ENCODE measurements at places on chromosomes 5 and 9.

GRCh38 chr9:94554078-94554438, 825 bp upstream of the PCAT7 start:
- DNase-seq, result no peak

DNA sequence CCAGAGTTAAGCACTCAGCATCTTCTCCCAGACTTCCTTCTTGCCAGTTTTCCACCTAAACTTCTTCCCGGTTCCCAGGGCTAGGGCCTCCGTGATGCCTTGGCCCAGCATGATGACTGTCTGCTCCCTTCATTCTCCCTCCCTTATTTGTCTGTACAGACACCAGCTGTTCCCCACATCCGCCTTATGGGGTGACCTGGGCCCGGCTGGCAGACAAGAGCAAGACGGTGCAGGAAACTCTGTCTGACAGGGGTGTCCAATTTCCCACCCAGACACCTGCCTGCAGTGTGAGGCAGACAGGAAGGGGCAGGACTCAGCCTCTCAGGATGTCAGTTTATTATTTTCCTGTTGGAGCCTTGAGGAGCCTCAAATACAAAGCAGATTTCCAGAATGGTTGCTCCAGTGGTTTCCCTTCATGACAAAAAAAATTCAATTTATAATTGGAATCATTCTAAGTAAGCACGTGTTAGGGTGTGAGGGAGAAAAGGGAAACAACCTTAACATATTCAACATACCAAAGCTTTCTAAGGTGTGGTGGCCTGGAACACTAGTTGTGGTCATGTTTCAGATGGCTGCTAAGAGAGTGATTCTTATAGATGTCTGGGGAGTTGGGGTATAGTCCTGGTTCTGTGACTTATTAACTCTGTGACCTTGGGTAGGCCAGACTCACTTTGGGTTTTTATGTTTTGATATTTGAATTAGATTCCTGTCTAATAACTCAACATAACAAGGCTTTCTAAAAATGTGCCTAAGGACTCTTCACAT, 234.5 kb downstream of the PAPPA start:
- DNase-seq, result no peak

GRCh38 chr9:15641291-15641690, 88.4 kb downstream of the CCDC171 start:
- no peak for DNase-seq

DNA sequence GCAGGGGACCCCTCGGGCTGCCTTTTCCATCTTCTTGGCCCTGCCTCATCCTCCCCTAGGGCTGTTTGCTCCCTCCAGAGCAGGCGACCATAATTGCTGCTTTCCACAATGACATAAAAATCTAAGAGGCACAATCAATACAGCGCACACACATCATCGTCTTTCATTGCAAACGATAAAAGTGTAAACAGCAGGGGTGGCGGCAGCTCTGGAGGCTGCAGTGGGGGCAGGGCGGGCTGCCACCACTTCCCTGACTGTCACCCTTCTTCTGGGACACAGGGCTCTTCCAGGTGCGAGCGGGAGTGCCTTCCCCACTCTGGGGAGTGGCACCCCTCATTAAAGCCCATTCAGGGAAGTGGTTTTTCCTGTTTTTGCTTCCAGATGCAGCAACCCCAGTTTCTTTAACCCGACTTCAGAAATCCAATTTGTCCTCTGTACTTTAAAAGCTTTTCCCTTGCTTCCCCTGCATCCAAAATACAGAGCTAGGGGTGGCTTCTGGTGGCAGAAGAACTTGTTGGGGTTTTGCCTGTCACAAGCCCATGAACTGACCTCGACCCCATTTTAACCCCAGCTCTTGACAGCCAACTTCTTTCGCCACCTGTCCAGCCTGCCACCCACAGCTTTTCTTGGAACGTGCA, 45.7 kb downstream of the TSPAN17 start:
- no peak for DNase-seq

GRCh38 chr9:112334432-112334841, 1.0 kb upstream of the PTBP3 start:
- peak; percentile 62 for DNase-seq

DNA sequence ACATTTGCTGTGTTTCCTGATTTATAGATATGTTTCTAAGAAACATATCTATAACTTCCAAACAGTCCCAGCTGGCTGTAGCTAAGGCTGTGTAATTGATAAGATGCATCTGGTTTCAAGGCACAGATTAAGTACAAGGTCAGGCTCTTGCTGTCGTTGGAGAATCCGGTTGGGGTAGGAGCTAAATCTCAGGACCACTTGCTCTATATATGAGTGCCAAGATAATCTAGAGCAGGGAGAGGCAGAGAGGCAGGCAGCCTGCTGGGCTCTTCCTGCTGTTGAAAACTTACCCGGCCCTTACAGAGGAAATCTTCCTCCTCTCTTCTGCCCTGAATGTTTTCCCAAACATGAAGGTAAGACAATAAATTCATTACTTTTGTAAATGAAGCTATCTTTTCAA, at the start of gene C7:
Gene C7, plus strand, starts transcription at position 234 of the 400 bp plus-strand sequence. Its CDS starts 114 bp downstream, at position 348.
- DNase-seq, result no peak

DNA sequence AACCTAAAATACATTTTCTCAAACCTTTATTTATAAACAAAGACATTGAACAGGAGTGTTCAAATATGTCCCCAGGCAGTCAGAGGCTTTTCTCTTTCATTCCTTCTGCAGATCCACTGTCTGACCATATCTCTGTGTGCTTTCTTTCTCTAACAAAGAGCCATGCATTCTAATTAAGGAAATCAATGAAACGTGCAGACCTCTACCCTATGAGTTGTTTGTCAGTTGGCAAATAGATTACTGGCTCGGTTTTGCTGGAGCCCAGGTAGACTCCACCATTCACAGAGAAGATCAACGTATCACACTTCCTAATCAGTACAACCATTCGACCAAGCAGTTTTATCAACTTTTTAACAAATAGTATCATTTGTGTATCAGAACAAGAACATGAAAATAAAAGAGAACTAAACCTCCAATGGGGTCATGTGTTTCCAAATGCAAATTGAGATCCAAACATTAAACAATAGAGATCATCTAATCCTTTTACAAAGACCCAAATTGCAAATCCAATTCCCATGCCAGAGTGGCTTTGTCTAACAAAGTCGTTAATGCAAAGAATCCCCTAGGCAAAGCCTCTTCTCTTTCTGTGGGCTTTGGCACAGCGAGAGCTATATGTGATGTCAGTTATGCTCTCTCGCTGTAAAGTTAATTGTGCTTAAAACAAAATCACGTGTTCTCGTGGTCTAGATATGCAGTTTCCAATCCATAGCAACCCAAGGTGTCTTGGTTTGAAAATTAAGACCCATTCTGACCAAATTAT, 16.8 kb downstream of the KLF4 start:
- no peak for DNase-seq

- DNase-seq, result no peak
Observed at GRCh38 chr9:134568811-134569210, 72.8 kb upstream of the COL5A1 start.

DNA sequence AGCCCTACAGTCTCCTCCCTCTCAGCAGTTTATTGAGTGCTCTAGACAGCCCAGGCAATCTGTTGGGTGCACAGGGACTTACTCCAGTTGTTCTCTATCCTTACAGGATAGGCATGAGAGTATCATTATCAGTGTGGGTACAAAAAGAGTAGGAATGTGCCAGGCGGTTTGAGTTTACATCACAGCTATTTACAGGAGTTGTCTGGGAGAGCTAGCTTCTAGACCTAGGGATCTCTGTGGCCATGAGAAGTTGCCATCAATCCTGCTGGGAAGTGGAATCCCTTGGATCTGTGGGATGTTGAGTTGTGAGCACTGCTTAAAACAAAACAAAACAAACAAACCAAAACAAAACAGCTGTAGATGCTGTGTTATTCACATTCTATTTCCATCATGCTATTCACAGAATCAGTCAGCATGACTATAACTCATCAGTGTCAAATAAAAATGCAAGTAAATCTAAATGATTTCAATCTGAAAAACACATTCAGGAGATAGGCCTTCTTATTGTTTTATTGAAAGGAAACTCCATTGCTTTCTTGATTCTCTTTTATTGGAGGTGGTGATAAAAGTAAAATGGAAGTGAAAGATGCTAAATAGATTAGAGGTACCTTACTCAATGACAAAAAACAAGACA, 552.4 kb upstream of the ZNF608 start:
- DNase-seq, result no peak

GRCh38 chr5:41973087-41973486, 48.0 kb downstream of the FBXO4 start:
- DNase-seq, result no peak

DNA sequence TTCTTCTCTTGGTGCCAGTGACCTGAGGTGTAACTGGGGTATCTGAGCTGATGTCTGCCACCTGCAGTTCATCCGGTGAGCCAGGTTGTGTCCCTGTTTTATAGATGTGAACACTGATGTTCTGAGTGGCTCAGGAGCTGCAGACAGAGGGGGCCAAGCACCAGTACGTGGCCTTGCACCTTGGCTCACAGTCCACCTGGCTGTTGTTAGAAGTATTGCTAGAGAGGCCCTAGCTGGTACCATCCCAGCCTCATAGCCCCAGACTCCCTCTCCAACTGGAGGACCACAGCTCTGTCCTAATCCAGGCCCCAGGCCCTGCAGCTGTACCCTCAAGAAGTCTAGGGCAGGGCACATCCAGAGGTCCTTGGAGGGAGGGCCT, 16.2 kb downstream of the PHF2 start:
- no peak for DNase-seq

GRCh38 chr9:10045598-10045997, 567.2 kb downstream of the PTPRD start:
- no peak for DNase-seq

DNA sequence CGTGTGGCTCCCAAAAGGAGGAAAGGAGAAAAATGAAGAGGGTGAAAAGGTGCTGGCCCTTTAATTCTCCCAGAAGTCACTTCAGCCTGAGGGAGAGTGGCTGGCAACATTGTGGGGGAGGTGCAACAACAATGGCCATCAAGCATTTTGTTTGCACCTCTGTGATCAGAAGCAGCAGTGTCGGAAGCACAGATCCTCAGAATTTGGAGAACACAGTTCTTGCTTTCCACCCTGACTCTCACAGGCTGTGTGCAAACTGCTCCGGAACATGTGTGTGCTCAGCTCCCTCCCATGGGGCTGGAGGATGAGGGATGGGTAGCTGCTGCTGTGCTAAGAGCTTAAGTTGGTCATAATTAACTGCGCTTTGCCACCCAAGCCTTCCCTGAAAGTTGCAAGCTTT, 127.1 kb downstream of the DPYSL3 start:
- no peak for DNase-seq

GRCh38 chr5:97888439-97888838, 705.4 kb upstream of the RIOK2 start:
- no peak for DNase-seq

DNA sequence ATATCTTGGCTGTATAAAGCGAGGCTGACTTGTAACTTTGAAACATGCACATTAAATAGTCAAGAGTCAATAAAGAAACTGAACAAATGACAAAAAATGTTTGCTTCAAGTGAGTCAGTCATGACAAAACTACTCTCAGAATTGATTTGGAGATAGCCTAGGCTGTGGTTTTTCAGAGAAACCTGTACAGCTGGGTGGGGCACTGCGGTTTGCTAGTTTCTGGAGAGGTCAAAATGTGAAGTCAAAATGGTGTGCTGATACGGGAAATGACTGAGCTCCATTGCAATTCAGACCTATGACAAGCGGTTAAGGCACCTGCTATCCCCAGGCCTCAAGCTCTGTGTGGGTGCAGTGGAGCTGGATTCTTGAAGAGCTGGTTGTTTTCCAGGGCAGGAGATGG, 10.3 kb upstream of the CD180 start:
- DNase-seq, result peak; percentile 93

DNA sequence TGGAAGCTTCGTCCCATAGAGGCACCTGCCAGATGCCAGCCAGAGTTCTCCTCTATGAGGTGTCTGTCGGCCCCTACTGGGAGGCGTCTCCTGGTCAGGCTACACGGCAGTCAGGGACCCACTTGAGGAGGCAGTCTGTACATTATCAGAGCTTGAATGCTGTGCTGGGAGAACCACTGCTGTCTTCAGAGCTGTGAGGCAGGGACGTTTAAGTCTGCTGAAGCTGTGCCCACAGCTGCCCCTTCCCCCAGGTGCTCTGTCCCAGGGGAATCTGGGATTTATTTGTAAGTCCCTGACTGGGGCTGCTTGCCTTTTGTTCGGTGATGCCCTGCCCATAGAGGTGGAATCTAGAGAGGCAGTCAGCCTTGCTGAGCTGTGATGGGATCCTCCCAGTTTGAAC, 70.8 kb downstream of the NDUFS4 start:
- no peak for DNase-seq

DNA sequence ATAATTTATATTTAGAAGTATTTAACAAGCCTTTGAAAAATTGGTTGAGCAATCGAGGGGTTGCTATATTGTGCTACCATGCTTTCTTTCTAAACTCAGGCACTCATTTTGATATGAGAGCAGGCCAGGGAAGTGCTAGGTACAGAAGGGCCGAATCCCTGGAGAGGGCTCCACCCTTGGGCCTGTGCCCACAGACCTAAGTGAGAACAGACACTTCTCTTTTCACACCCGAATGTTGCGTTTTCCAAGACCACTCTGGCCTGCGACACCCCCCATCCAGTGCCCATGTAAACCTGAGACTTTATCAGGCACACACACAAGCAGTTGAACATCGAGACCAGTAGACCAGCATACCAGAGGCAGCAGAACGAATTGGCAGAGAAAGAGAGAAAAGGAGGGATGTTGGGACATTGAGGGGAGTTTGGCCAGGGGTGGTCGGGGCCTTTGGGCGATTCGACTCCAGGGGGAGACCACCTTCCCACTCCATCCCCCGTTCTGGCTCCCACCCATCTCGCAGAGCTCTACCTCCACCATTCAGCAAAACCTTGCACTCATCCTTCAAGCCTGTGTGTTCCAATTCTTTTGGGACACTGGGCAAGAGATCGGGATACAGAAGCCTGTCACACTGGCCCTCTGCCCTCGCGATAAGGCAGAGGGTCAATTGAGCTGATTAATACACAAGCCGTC, 134.8 kb downstream of the FBXO4 start:
- DNase-seq, result no peak

GRCh38 chr5:159206818-159207217, 2.5 kb downstream of the RNF145 start:
- no peak for DNase-seq

GRCh38 chr5:136134653-136135052, 2.0 kb downstream of the SMAD5 start:
- no peak for DNase-seq

DNA sequence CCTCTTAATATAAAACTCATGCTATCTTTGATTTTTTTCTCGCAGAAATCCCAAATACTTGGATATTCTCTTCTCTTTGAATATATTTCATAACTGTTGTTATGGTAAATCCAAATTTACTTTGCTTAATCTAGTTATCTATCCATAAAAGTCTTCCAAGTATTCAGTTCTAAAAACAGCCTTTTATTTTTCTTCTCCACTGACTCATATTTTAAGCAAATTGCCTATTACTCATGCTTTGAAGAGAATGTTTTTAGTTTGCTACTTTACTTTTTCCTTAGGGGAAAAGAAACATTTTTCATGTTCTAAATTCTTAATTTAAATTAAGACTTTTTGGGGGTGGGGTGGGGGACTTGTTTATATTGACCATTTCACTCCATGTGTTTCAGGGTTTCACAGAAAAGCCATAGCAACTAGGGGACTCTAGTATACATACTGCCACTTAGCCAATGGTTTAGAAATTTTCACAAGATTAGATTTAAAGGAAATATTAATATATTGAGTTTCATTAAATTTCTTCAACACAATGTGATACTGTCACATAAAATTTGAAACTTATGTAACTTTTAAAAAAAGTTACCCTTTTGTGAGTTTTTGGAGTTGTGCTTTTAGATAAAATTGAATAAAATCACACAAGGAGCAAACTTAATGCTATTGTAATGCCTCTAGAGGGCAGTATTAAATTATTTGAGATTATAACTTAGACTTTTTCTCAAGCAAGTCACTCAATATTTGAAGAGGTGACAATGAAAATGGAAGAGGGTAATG, 545.8 kb upstream of the ARRDC3 start:
- no peak for DNase-seq

GRCh38 chr5:132635873-132636272, 22.1 kb upstream of the IL13 start:
- DNase-seq, result no peak

Measured in CD4-positive, alpha-beta T cell treated with Interleukin-21 for 1 hour (primary cell).